MV-4-11 (cell line): ENCODE measurements at places on chromosomes 2 and 18.
A peak's percentile ranks its signal among the peaks of the same experiment; 100 is the strongest.

GRCh38 chr2:222799262-222799918 lies 61.4 kb upstream of the ACSL3 start:
- DNase-seq = no peak

- DNase-seq = peak; percentile 7
Observed at GRCh38 chr2:36770542-36771287, 74.2 kb downstream of the VIT start.

DNA sequence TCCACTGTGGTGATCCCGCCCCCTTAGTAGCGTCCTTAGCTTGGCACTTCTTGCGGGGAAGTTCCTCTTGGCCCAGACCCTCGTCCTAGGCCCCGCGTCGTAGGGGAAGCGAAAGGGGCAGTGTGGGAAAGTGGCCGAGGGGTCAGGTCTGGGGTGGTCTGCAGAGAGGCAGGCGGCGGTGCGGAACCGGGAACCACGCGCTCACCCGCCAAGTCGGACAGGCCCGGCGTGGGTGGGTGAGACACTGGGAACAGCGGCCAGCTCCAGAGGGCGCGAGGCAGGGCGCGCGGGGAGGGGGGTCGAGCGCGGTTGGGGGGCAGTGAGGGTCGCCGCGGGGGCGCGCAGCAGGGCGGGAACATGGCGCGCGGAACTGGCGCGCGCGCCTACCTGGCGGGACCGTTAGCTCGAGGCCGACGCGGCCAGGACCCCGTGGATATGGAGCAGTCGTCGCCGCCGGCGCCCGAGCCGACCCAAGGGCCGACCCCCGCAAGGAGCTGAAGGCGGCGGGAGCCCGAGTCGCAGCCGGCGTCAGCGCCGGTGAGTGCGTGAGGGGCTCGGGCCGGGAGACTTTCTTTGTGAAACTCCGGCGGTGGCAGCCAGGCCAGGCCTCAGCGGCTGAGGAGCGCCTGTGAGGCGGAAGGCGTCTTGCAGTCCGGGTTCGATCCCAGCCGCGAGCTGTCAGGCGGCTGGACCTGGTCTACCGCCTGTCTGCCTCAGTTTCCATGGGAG lies 2896.7 kb upstream of the TEKT4 start:
- no peak for DNase-seq

DNA sequence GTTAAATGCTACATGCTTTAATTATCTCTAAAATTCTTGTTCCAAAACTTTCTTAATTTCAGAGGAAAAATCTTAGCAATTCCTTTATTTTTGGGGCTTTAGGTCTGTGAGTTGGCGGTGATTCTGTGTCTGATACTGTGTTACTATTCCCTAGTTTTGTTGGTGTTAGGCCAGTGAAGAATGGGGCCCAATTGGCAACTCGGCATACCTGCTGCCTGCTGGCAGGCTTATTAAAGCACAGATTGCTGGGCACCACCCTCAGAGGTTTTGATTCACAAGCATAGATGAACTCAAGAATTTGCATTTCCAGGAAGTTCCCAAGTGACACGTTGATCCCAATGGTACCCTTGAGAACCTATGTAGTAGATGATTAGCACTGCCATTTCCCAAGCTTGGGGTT lies 101.6 kb downstream of the OSBPL6 start:
- no peak for DNase-seq

GRCh38 chr2:55932843-55933242 lies 9.3 kb upstream of the EFEMP1 start:
- no peak for DNase-seq

DNA sequence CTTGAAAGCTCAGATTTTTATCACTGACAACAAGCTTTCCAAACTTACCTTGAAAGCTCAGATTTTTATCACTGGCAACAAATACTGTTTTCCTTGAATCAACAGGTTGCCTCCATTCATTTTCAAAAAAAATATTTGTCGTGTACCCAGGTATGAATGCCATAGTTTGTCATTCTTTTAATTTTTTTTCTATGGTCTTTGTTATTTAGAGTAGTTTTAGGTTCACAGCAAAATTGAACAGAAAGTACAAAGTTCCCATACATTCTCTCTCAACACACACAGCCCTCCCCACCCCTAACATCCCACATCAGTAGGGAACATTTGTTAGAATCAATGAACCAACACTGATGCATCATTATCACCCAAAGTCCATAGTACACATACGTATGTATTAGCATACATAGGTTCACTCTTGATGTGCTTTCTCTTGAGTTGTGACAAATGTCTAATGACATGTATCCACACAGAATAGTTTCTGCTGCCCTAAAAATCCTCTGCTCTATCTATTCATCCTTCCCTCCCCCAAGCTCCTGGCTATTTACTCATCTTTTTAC lies 25.9 kb downstream of the WDR33 start:
- no peak for DNase-seq
